ENCODE measurements at places on chromosomes 16 and 17. TPM values are rescaled to one million over a fixed set of nuclear protein-coding genes. Genes with fewer than 3 reads are reported as not detected.

- no peak for DNase-seq
Observed at GRCh38 chr16:81626181-81626674, 152.9 kb upstream of the PLCG2 start.

DNA sequence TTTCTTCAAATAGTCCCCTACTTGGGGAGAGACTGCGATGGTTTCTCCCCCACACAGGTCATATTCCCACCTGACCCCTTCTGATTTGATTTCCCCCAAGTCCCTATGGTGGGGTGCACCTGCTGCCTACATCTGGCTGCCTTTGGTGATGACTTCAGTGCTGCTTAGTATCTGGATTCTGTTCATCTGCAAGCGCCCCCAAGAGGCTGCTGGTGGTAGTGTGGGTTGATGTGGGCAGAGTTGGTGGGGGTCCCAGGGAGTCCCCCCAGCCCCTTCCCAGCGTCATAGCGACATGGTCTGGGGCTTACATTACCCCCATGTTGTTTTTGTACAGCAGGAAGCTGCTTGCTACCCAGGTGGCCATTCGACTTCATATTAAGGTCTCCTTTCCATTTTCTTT is 99.2 kb downstream of the NTN1 start:
- no peak for DNase-seq

DNA sequence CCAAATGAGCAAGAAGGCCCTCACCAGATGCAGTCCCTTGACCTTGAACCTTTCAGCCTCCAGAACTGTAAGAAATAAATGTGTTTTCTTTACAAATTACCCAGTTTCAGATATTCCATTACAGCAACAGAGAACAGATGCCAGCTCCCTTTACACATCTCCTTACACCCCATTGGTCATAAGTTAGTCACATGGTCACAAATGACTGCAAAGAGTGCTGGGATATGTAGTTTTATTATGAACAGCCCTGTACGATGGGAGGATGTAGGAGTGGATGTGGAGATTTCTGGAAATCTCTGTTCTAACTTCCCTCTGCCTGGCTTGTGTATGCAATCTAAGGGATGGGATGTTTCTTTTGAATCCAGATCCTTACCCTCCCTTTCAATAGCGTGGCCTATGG is 13.3 kb upstream of the RPL38 start:
- no peak for DNase-seq

GRCh38 chr17:77617516-77617915 is 341.0 kb upstream of the TNRC6C start:
- DNase-seq = no peak

DNA sequence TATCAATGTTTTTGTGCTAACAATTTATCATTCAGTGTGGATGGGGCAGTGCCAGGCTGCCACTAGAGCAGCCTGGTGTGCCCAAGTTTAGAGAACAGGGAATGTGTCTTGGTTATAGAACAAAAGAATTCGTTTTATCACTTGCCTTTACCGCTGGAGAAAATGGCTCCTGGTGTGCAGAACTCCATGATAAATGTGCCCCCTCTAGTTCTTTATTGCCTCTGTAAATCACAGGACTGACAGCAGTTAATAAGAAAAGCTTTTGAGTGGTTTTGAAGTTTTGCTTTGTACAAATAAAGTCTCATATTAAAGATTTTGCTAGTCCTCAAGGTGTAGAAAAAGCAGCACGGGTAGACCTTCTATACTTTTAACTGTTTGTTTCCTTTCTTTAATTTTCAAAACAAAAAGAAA is 28.2 kb upstream of the PSMD7 start:
- DNase-seq = no peak

The NPIPA7 gene
- 1.7 TPM for polyA plus RNA-seq

The HCRT gene
- not detected for polyA plus RNA-seq
